ENCODE measurements at places on chromosomes 11 and 22.
A peak's percentile ranks its signal among the peaks of the same experiment; 100 is the strongest.

DNA sequence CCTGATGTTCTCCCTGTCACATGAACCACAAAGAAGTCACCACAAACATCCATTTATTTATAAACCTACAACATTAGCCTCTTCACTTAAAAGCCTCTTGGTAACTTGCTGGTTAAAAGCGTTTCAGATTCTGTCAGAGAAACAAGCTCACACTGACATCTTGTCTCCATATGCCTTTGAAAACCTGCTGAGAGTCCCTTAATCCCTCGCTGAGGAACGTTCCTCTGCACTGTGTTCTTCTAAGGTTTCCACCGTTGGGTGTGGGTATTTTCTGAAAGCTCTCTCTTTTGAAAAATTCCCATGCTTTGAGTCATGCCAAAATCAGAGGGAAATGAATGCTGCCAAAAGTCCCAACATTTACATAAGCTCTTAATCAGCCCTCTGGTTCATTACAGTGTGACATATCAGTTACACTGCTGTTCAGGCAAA is 149.8 kb downstream of the CCDC34 start:
- peak; percentile 28 for DNase-seq

DNA sequence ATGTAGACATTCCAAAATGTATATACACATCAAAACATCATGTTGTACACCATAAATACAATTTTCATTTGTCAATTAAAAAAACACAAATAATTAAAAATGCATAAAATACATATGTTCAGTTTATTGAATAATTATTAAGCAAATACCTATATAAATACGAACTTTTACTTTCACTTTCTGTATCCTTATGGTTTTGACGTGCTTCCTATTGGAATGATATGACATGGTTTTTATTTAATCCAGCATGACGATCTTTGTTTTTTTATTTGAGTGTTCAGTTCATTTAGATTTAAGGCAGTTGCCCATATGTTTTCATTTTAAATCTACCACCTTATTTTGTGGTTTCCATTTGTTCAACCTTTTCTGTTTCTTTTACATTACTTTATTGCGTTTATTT is 198.3 kb upstream of the PLET1 start:
- DNase-seq: no peak

GRCh38 chr11:75276686-75277085 is 36.1 kb downstream of the TPBGL start:
- no peak for DNase-seq

- DNase-seq: no peak
Observed at GRCh38 chr11:63869171-63869591, 30.3 kb downstream of the MARK2 start.

- DNase-seq: no peak
Observed at GRCh38 chr11:1836011-1836945, 1.5 kb downstream of the SYT8 start.

DNA sequence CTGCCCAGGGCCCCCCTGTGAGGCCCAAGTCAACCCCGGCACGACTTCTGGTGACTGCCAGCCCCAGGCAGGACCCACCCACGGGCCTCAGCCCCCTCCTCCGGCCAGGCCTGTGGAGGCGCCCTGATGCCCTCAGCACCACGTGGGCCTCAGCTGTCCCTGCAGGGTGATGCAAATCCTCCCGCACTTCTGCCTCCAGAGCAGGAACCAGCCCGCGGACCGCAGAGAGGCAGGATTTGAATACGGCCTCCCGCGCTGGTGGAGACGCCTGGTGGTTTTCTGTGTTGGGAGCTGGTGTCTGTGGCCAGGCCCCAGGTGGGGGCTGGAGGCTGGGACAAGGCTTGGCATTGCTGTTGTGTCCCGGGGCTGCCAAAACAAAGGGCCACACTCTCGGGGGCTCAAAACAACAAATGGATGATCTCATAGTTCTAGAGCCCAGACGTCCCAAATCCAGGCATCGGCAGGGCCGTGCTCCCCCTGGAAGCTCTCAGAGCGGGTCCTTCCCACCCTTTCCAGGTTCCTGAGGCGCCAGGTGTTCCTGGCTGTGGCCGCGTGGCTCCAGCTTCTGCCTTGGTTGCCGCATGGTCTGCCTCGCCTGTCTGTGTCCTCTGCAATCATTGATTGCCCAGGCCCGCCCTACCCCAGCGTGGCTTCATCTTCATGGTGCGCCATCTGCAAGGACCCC is 19.4 kb downstream of the TRPM5 start:
- peak; percentile 67 for DNase-seq

GRCh38 chr11:69617220-69617619 is 23.7 kb upstream of the CCND1 start:
- no peak for DNase-seq

- DNase-seq: no peak
Observed at GRCh38 chr22:48982321-48982905, 845.3 kb downstream of the BRD1 start.

DNA sequence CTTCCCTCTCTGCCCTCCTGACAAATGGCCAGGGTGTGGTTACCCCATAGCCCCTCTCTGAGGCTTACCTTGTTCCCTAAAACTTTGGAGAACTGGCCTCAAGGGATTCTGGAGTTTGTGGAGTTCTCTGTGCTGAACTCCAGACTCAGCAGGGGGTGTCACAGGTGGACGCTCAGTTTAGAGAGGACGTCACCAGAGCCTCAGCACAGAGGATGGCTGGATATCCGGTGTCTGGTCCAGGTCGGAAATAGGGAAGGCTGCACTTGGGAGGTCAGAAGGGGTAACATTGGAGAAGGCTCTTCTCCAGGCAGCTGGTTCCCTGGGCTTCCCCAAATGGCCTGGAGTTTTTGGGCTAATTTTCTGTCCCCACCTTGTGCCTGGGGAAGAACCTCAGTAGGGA is 64.2 kb downstream of the ADAMTS15 start:
- DNase-seq: no peak

DNA sequence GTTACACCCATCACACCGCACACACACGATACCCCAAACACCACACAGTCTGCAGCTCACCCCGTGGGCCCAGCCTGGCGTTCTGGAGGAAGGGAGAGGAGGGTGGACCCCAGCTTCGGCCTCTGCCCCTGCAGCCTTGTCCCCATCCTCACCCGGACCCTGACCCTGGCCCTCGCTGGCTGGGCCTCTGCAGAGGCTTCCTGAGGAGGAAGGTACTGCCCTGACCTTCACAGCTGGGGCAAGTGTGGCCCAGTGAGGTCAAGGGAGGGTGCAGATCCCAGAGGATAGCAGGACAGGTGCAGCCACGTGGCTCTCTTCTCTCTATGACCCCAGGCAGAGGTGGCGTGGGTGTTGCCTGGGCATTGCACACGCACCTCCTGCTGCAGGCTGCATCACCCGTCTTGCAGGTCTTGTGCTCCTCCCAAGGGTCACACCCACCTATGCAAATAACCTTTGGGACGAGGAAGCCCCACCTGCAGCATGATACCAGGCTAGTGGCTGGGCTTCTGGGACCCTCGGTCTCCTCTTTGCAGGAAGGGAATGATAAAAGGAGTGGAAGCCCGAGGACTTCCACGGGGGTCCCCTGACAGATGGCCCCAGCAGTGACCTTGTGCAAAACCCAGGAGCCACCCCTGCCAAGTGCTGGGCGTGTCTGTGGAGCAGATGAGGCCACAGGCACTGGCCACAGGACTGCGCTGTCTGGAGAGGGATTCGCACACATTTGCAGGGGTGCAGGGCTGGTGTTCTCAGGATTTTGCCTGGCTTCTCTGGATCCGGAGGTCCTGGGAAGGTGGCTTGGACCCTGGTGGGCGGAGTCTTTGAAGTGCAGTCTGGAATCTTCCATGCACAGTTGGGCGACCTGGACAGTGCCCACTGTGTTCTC is 1241.5 kb downstream of the BRD1 start:
- no peak for DNase-seq

- no peak for DNase-seq
Observed at GRCh38 chr22:47691152-47691895, 928.9 kb downstream of the TBC1D22A start.

DNA sequence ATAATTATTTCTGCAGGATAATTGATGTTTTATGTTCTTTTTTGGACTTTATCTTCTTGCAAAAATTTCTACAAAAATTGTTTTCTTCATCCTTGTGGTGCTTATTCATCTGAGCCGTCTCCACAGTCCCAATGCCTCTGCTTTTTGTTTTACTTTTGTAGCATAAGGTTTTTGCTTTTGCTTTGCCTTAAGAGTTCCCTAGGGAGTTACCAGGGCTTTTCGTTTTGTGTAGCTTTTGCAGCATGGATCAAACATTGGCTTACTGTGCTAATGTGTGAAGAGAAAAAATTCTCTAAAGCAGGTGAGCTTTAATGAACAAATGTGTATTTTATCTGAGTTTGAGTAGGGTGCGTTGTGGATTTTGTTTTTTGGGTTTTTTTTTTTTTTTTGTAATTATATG is 11.8 kb downstream of the XBP1 start:
- no peak for DNase-seq

GRCh38 chr11:130043575-130043974 is 26.1 kb upstream of the APLP2 start:
- peak; percentile 86 for DNase-seq

DNA sequence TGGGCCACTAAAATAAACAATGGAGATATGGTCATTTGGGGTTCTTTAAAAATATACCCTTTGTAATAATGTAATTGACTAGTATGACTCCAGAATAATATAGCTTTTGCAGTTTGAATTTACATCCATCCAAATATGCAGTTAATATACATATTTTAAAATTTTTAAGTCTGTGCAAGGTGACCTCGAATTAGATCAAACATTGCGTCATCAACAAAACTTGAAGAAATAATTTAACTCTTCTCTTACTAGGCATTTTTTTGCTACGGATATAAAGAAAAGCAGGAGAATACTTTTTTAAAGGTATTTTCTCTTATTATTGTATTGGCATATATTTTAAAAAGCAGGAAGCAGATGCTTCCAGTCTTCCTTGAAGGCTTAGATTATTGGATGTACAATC is 10.7 kb downstream of the OR51A4 start:
- DNase-seq: no peak

DNA sequence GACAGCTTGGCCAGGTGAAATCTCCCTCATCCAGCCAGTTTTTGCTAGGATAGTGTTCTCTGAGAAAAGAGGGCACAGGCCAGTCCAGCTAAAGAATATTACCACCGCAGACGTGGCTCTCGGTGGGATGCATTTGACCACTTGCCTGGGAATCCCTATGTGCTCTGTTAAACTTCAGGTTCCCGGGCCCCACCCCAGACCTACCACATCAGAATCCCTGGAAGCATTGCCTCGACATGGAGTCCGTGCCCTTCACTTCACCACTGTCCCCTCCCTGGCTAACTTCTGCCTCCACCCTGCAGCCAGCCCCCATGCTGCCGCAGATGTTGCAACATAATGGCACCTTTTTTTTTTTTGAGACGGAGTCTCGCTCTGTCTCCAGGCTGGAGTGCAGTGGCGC is 56.9 kb upstream of the EMID1 start:
- DNase-seq: no peak

GRCh38 chr11:83736684-83737083 is 450.5 kb upstream of the CCDC90B start:
- DNase-seq: no peak

DNA sequence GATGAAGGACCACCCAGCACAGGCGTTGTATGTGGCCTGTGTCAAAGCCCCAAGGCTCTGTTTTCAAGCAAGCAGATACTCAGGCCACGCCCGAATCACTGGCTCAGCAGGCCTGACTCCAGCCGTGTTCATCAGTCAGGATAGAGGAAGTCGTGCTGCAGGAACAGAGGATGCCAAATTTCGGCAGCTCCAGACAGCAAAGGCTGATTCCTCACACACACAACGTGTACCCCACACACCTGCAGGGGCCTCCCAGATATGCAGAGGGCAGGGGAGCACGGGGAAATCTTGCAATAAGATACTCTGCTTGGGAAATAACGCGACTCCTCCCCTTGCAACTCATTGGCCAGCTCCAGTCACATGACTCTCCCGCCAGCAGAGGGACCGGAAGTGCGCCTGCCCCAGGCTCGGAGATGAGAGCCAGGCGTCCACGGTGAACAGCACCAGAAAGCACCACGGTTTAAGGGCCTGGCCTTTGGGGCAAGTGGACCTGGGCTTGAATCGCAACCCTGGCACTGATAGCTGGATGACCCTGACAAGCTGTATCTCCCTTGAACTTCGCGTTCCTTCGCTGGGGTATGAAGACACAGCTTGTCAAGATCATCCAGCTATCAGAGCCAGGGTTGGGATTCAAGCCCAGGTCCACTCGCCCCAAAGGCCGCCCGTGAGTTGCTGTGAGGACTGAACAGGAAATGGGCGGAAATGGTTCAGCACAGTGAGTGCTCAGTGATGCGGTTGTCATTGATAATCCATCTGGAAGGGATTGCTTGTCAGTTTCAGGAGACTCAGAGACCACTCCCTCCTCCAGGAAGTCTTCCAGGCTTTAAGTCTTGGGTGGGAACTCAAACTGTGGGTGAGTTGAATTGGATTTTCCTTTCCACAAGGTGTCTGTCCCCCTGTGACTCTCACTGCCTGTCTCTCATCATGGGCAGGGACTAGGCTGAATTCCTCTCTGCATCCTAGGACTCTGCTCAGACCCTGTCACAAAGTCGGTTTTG is 88.5 kb downstream of the MYEOV start:
- DNase-seq: peak; percentile 67

DNA sequence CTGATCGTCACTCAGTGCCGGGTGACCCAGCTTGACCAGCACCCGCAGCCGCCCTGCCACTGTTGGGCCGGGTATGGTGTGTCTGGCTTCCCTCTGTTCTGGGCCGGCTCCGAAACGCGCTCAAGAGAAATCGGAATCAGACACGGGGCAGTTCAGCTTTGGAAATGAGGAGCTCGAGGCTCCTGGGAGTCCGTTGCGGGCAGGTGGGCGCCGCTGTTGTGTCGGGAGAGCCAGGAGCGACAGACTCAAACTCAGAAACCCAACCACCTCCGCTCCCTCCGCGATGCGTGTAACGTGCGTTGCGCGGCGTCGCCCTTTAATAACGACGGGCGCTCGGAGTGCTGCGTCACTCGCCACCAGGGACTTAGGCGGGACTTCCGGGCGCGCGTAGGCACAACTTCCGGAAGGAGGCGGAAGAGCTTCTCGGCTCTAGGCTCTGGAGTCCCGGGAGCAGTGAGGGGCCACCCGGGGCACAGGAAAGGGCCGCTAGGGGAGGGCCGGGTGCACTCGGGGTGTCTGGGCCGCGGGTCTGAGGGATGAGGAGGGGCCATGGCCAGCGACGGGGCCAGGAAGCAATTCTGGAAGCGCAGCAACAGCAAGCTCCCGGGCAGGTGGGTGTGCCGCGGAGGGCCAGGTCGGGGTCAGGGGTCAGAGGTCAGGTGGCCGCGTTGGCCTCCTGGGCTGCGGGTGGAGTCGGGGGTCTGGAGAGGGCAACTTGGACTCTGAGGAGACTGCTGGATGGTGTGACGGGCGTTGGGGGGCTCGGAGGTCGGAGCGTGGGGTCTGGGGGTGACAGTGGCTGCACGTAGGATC is at the start of gene TBC1D22A:
TBC1D22A (plus strand) TSS at position 413 of the 813 bp plus-strand sequence; CDS start at position 550, 137 bp downstream.
- peak; percentile 98 for DNase-seq

GRCh38 chr11:6557761-6558674 is 45.4 kb downstream of the RRP8 start:
- no peak for DNase-seq

DNA sequence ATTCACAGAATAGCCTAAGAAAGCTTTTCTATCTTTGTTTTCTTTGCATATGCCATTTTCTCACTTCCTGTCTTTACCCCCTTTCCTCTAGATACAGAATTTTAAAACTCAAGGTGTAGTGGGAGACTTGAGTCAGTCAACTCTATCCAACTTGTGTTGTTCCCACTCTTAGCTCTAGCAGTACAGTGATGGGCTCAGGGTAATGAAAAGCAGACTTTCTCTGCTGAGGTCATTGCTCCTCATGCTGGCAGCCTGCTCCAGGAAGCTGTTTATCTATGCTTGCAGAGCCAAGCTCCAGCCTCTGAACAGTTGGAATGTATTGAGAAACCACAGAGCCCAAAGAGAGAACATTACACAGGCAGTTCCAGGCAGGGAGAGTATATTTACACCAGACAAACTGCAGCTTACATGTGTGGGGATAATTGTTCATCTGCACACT is 68.1 kb downstream of the CSTPP1 start:
- peak; percentile 28 for DNase-seq
